ENCODE measurements at places on chromosomes 3 and 15.

GRCh38 chr3:16999161-16999560, 114.4 kb downstream of the PLCL2 start:
- no peak for DNase-seq

DNA sequence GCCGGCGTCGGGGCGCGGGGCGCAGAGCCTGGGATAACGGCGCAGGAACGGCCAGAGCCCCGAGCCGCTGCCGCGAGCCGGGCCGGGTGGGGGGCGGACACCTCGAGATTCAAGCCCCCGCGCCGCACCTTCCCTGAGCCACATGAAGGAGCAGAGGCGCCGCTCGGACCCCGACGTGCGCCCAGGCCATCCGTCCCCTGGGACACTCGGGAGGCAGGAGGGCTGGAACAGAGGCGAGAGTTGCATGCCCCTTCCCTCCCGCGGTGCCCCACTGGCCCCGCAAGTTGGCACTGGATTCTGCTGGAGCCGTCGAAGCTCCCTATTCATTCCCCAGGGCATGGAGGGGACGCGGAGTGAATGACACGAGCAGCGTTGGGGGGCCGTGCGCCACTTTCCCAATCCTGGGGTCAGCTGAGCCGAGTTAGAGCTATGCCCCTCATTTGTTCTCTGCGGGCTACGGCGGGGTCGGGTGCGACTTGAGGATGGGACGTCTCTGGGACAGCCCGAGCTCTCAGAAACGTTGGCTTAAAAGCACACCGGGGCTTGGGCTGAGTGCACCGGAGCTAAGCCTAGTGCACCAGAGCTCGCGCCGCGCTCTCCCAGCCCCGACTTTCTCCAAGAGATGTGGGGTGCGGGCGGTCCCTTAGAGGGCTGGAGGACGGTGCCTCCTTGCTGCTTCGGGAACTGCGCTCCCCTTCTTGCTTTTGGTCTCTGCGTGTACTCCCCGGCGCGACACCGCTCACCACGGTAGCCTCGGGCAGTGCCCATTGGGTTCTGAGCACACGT, 588 bp downstream of the SLC6A1 start:
- DNase-seq, result no peak

DNA sequence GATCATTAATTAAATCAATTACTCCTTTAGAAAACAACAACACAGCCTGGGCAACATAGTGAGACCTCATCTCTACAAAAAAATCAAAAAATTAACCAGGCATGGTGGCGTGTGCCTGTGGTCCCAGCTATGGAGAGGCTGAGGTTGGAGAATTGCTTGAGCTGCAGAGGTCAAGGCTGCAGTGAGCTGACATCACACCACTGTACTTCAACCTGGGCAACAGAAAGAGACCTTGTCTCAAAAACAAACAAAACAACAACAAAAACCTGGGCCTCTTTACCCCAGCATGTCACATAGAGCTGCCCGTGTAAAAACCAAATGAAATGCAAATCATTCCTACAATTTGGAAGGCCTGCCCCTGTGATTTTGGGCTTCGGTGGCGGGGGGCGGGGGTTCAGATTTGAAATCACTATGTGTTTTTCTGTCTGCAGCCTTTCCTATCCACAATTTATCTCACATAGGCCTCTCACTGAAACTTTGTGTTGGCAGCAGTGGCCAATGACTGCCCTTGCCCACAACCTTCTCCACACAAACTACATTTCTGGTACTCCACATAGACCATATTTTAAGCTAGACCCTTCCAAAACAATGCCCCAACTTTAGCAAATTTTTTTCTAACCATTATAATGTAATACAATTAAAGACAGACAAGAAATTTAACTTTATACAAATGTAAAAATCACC, 6.5 kb downstream of the ADAM10 start:
- DNase-seq, result no peak

- no peak for DNase-seq
These were observed 1.1 kb upstream of the EBLN2 start for GRCh38 chr3:73060302-73060723.

- DNase-seq, result no peak
These were observed 24.0 kb upstream of the SPTBN5 start for GRCh38 chr15:41917767-41918430.
